ENCODE measurements at places on chromosomes 3 and 15.

- H3K27ac ChIP-seq: no peak overlapping the region
- peaks cover 1% of the 10 kb centered on the region for H3K27me3 ChIP-seq
- H3K4me1 ChIP-seq: no peaks in the 10 kb centered on the region
- no peak overlapping the region for H3K4me3 ChIP-seq
- no peaks in the 10 kb centered on the region for H3K36me3 ChIP-seq
Measured at GRCh38 chr3:57048052-57048671, 12.3 kb upstream of the SPATA12 start.

- no peaks in the 10 kb centered on the region for H3K36me3 ChIP-seq
- H3K27me3 ChIP-seq: peaks cover 16% of the 10 kb centered on the region
- H3K27ac ChIP-seq: no peak overlapping the region
Measured at GRCh38 chr15:45471151-45471550, 51.4 kb downstream of the SLC30A4 start.

- no peaks in the 10 kb centered on the region for H3K27me3 ChIP-seq
Measured at GRCh38 chr3:108122276-108122675, 31.4 kb upstream of the CD47 start.

DNA sequence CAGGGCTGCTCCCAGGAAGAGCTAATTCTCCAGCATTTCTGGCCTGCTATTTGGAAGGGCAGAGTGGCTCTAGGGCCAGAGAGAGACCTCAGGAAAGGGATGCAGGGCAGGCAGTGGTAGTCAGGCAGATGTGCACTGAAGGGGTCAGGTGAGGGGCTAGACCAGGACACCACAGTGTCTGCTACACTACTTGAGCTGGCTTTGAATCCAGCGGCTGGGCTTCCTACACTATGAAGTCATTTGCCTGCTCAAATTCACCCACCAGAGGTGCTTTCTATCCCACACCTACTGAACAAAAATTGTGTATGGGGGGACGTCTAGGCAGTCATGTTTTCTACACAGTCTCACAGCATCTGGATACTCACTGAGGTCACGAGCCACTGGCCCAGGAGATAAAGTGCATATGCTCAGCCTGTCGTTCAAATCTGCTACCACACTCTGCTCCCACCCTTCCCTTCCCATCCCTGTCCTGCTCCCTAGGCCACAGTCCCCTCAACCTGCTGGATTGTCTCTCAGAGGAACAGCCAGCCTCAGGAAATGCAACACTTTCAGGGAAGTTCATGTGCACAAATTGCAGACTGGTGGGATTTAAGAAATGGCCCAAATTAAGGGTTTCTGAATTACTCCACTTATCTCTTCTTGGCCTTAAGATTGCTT, 49.9 kb upstream of the SLC6A11 start:
- peaks cover 12% of the 10 kb centered on the region for H3K27me3 ChIP-seq
- no peak overlapping the region for H3K27ac ChIP-seq
- DNase-seq: no peak
- H3K4me3 ChIP-seq: no peak overlapping the region

DNA sequence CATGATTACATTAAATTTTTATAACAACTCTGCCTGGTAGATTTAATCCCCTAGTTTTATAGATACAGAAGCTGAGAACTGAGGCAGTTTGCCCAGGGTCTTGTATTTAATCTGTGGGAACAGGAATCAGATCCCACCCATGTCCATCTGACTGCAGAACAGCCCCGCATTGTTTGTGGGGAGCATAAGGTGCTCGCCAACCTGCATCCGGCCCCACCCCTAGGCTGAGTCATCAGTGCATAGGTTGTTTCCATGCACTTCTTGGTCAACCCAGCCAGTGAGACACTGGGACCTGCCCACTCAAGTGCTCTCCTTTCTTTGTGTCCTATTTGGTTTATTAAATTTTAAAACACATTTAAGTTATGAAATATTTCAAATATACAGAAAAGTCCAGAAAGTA, 266.2 kb downstream of the OPA1 start:
- no peak for DNase-seq
- H3K27me3 ChIP-seq: no peaks in the 10 kb centered on the region
- no peak overlapping the region for H3K27ac ChIP-seq
- no peaks in the 10 kb centered on the region for H3K4me1 ChIP-seq

DNA sequence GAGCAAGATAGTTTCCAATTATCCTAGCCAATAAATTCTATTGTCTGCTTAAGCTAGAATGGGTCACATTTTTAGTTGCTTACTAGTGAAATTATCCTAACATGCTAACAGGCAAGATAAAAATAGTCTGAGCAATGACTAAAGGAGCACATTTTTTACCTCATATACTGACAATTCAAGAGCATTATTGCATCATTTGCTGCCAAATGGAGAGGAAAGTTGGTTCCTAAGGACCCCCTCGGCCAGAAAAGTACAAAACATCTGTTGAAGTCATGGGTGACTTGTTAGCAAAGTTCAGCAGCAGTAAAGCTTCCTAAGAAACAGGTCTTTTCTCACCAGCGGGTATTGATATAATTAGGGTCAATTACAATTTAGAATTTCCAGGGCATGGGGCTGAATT, 1001.0 kb downstream of the FHIT start:
- peaks cover 2% of the 10 kb centered on the region for H3K27me3 ChIP-seq
- no peaks in the 10 kb centered on the region for H3K4me1 ChIP-seq
- H3K27ac ChIP-seq: no peak overlapping the region
